Pancreas (tissue), 10 donors: ENCODE measurements at places on chromosomes 3 and 15. TPM values are rescaled to one million over a fixed set of nuclear protein-coding genes. Genes with fewer than 3 reads are reported as not detected.

The RBMS3 gene
- 4.0 TPM for polyA plus RNA-seq

The NANOGP8 gene
- 0.80 TPM for polyA plus RNA-seq

The ZNF660 gene
- 0.76 TPM for polyA plus RNA-seq

The BFSP2 gene
- not detected for polyA plus RNA-seq

GRCh38 chr3:192408647-192409200 is 318.6 kb downstream of the FGF12 start:
- H3K4me1 ChIP-seq = no peaks in the 10 kb centered on the region
- no peaks in the 10 kb centered on the region for H3K27me3 ChIP-seq
- no peak overlapping the region for H3K27ac ChIP-seq
- DNase-seq = no peak

- H3K4me1 ChIP-seq = no peaks in the 10 kb centered on the region
- no peak overlapping the region for H3K4me3 ChIP-seq
- H3K36me3 ChIP-seq = no peaks in the 10 kb centered on the region
- no peak for DNase-seq
- no peak overlapping the region for H3K27ac ChIP-seq
These were observed 52.8 kb downstream of the MGA start for GRCh38 chr15:41713047-41713446.
